Hematopoietic multipotent progenitor cell treated with erythropoietin and hydrocortisone succinate and interleukin-3 and kit ligand, for 4 days (in vitro differentiated cells): ENCODE measurements at places on chromosomes 2 and 18.
A peak's percentile ranks its signal among the peaks of the same experiment; 100 is the strongest.

DNA sequence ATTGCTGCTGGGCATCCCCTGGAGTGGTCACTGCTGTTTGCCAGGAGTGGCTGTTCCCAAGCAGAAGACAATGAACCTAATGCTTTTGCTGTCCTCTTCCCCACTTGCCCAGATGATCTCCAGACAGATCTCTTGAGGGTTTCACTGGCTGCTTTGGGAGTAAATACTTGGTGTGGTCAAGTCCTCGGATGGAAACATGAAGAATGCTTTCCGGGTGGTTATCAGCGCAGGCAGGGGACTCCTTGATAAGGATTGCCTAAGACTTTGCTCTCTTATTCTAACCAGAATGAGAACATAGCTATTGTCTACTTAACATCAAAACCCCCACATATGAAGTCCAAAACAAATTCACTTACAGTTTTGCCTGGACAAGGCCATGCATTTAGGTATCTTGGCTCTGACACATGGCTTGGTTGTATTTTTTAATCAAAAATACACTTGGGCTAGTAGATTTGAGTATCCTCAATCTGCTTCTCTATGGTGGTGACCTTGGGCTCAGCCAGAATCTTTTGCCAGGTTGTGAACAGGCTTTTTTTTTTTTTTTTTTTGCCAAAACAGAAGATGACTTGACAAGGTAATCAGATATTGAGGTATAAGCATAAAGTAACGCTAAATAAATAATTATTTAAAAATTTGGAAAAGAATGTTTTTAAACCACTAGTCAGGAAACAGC, 34.8 kb upstream of the MYO3B start:
- peak; percentile 92 for DNase-seq

DNA sequence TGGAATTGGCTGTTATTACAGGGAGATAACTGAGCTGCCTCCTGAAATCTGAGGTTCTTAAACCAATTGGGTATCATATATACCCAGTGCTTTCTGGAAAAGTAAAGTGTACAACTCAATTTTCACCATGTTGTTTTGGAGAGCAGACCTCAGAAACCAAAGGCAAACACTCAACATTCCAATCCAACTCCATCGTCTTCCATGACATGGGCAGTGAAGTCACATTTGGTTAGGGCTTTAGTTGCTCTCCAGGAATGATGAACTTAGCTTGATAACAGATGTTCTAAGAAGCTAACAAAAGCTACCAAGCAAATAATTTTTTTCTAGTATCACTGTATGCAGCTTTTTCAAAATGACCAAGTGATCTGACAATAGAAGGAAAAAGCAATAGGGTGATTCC, 107.0 kb upstream of the SLC35G4 start:
- no peak for DNase-seq

DNA sequence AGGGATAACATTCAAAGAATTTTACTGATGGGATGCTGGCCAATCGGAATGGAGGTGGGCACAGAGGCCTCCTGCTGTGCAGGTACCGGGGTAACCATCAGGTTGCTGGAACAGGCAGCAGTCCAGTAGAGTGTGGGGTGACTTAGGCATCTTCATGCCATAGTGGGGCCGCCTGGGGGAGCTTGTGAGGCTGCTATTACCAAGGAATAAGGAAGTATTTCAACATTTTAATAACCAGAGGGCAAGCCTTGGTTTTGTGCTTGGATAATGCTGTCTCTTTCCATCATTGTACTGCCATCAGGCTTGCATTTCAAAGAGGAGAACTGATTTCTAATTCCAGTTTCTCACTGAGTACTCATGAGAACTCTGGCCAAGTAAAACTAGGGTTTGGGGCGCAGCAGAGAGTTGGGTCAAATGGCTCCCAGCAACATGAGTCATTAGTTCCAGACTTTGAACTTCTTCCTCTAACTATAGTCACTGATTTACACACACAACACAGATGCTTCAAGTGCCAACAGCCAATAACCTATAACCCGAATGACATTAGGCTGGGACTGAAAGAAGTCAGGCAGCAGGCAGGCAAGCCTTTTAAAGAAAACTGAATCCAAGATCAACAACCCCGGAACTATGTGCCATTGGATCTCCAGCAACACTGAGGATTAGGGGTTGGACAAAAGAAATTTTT, 56.1 kb upstream of the FHL2 start:
- peak; percentile 91 for DNase-seq

GRCh38 chr2:187475499-187476248, 27.6 kb upstream of the CALCRL start:
- DNase-seq = peak; percentile 72

DNA sequence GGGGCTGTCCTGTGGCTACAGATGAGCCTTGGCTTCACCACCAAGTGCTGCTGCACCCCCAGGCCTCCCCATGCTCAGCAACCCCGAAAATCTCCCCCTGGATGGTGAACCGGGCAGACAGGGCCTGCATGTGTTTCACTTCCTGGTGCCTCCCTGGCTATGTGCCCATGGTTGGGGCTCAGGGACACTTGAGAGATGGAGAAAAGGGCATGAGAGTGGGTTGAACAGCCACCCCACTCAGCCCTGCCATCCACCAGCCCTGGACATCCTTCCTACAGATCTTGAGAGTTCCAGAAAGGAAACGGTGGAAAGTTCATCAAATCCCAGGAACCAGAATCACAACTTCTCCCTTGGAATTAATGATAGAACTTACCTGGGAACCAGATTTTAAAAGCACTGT, 74.7 kb upstream of the TEX51 start:
- DNase-seq = no peak

GRCh38 chr2:85699325-85699724, 5.2 kb downstream of the GNLY start:
- no peak for DNase-seq

- peak; percentile 44 for DNase-seq
Observed at GRCh38 chr2:203909261-203909967, 27.1 kb upstream of the ICOS start.

DNA sequence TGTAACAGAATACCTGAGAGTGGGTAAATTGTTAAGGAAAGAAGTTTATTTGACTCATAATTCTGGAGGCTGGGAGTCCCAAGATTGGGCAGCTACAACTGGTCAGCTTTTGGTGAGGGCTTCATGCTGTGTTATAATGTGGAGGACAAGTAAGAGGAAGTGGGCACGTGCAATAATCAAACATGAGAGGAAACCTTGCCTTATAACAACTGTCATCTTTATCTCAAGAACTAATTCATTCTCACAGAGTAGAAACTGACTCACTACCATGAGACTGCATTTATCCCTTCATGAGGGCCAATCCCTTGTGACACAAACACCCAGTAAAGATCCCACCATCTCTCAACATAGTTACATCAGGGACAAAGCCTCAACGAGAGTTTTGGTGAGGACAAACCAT, 318.1 kb upstream of the NT5C1B start:
- DNase-seq = peak; percentile 1

- no peak for DNase-seq
Observed at GRCh38 chr2:240956171-240956934, 42.1 kb upstream of the SNED1 start.

DNA sequence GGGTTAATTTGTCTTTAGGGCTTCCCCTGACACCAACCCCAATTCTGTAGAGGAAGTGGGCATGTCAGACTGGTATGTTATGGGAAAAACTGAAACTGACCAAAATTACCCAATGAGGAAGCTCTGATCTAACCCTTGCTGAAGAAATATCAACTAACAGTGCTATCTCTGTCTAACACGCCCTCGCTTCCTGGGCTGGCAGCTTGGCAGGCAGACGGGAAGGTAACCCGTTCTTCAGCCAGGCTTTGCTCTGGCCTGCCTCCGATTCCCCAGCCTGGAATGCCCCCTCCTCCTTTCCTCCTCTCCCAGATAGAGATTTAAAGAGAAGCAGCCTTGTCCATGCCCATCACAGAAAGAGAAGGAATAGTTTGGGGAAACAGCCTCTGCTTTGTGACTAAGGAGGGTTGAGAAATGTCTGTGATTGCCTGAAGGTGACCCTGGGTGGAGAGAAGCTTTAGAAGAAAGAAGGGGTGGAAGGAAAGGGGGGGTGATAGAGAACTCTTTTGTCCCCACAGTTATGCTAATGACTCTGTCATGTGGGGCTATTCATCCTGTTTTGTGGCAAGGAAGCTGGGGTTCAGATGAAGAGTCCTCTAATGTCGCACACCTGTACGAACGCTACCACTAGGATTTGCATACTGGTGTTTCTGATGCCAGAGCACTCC, 15.4 kb downstream of the HK2 start:
- DNase-seq = peak; percentile 94

GRCh38 chr2:198476007-198476406, 671.6 kb downstream of the PLCL1 start:
- DNase-seq = no peak

DNA sequence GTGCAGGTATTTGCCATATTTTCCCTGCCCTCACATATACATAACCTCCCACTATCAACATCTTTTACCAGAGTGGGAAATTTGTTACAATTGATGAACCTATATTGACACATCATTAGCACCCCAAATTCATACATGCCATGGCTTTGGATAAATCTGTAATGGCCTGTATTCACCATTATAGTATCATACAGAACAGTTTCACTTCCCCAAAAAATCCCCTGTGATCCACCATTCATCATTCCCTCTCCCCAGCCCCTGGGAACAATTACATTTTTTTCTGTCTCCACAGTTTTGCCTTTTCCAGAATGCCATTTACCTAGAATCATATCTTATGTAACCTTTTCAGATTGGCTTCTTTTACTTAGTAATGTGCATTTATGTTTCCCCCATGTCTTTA, 494.5 kb downstream of the RNF144A start:
- no peak for DNase-seq

DNA sequence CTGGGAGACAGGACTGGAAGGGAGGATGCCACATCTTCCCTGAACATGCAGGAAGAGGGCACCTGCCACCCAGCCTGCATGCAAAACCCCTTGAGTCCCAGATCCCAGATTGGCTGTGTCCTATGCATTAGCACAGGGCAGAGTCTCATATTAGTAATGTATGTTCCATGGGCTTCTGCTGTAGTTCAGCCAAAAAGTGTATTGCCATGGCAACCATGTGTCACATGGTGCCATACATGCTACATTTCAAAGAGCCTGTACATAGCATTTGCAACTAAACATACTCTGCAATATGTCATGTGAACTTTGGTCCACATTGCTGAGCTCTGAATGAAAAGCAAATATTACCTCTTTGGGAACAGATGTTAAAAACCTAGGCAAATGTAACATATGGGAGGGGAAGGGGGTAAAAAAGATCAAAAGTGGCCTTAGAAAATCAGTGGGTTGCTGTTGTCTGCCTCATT, 78.4 kb downstream of the DPP4 start:
- no peak for DNase-seq

GRCh38 chr2:200306931-200307723, 634 bp downstream of the SPATS2L start:
- peak; percentile 58 for DNase-seq

DNA sequence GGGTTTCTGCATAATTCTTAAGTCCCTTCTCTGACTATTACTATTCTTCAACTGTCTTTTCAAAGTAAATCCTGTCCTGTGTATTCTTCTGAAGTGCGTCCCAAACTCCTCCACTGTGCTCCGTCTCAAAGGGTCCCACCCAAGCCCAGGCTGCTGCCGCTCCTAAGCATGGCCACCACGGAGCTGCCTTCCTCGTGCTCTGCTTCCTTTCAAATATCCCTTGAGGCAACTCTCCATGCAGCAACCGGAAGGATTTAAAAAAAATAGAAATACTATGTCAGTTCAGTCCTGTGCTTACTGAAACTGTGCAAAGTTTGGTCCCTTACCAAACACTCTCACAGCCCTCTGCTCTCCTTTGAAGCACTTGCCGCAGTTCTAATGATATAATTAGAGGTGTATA, 116.1 kb downstream of the NOL10 start:
- no peak for DNase-seq
